ENCODE measurements at places on chromosomes 7 and 10. TPM values are rescaled to one million over a fixed set of nuclear protein-coding genes. Genes with fewer than 3 reads are reported as not detected.
A peak's percentile ranks its signal among the peaks of the same experiment; 100 is the strongest.

DNA sequence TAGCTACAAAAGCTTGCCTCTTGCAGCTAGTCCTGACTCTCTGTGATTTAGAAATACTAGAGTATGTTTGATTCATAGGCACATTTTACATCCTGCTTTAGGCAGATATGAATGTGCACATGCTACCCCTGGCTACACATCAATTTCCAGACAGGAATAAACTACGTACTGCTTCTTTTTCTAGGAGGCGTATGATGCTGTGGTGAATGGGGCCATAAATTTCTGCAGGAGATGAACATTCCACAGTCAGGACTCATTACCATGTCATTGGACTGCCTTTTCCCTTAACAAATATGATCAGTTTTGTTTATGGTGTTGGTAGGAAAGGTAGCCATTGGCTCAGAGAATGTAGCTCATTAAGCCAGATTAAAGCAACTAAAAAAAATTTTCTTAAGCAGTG, 50.1 kb upstream of the IFRD1 start:
- no peaks in the 10 kb centered on the region for H3K27me3 ChIP-seq
- H3K27ac ChIP-seq, result no peak overlapping the region
- no peak overlapping the region for H3K4me3 ChIP-seq
- DNase-seq, result no peak
- no peaks in the 10 kb centered on the region for H3K4me1 ChIP-seq
- no peaks in the 10 kb centered on the region for H3K36me3 ChIP-seq

GRCh38 chr10:71081912-71082311, 130.5 kb upstream of the UNC5B start:
- H3K36me3 ChIP-seq, result no peaks in the 10 kb centered on the region
- no peak overlapping the region for H3K27ac ChIP-seq
- H3K27me3 ChIP-seq, result no peaks in the 10 kb centered on the region

DNA sequence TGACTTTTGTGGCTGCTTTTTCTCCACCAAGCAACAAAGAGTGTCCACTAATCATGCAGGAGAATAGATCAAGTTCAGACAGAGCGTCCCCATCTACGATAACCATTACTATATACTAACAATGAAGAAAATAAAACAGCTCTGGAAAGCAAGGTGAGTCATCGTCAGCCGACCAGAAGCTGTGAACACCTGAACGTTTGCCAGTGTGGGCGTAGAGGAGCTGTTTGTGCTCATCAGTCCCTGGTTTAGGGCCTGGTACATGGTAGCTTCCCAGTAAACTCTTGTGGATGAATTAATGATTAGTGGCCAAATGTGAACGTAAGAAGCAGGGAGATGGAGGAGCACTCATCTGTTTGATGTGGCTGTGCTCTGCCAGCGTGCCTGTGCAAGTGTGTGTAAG, 180.7 kb downstream of the EVX1 start:
- no peaks in the 10 kb centered on the region for H3K36me3 ChIP-seq
- no peak for DNase-seq
- no peaks in the 10 kb centered on the region for H3K4me1 ChIP-seq
- no peak overlapping the region for H3K4me3 ChIP-seq
- no peak overlapping the region for H3K27ac ChIP-seq

GRCh38 chr10:97974100-97974499, 56.3 kb downstream of the CRTAC1 start:
- peaks cover 12% of the 10 kb centered on the region for H3K27me3 ChIP-seq
- H3K4me3 ChIP-seq, result peak overlapping the region; percentile 42
- no peaks in the 10 kb centered on the region for H3K36me3 ChIP-seq
- DNase-seq, result peak; percentile 55
- H3K27ac ChIP-seq, result no peak overlapping the region
- H3K4me1 ChIP-seq, result peaks cover 5% of the 10 kb centered on the region

DNA sequence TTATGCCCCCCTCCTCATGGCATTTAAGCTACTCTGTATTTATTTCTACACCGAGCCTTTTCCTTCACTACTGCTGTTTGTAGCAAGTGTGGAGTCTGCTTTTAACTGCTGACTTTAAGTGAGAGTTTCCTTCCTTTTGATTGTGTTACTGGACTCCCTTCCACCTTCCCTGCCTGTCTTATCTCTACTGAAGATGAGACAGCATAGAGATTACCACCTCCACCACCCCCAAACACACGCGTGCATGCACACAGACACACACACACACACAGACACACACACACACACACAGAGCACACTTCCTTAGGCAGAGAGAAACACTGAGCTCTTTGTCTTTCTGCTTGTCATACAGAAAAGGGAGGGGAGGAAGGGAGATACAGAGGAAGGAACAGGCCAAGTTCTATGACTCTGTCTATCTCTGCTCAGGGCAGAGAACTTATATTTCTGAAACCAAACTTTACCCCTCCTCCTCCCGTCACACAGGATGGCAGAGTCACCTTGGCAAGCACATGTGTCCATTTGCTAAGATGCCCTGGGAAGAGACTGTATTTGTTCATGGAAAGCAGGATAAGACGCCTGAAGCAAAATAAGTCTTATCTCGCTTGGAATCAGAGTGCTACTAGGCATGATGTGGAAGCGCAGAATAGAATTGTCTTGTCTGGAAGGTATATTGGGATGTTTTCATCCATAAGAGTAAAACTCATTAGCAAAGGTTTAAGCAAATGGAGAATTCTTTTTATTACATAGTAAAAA, 81.8 kb upstream of the CAV2 start:
- H3K4me1 ChIP-seq, result no peaks in the 10 kb centered on the region
- no peak for DNase-seq
- H3K4me3 ChIP-seq, result no peak overlapping the region

GRCh38 chr7:128963327-128963757, 25.6 kb downstream of the IRF5 start:
- H3K27me3 ChIP-seq, result no peaks in the 10 kb centered on the region
- no peak overlapping the region for H3K27ac ChIP-seq
- no peaks in the 10 kb centered on the region for H3K4me1 ChIP-seq
- no peak overlapping the region for H3K4me3 ChIP-seq
- peaks cover 2% of the 10 kb centered on the region for H3K36me3 ChIP-seq

GRCh38 chr7:155255621-155256020, 42.1 kb upstream of the INSIG1 start:
- no peaks in the 10 kb centered on the region for H3K27me3 ChIP-seq
- H3K27ac ChIP-seq, result no peak overlapping the region
- no peaks in the 10 kb centered on the region for H3K4me1 ChIP-seq
- no peak overlapping the region for H3K4me3 ChIP-seq

GRCh38 chr7:135777626-135778398, 29.2 kb upstream of the FAM180A start:
- no peak overlapping the region for H3K4me3 ChIP-seq
- DNase-seq, result no peak
- H3K27me3 ChIP-seq, result no peaks in the 10 kb centered on the region
- peaks cover 10% of the 10 kb centered on the region for H3K4me1 ChIP-seq
- no peak overlapping the region for H3K27ac ChIP-seq

- H3K27me3 ChIP-seq, result no peaks in the 10 kb centered on the region
- DNase-seq, result no peak
- no peaks in the 10 kb centered on the region for H3K36me3 ChIP-seq
- H3K27ac ChIP-seq, result no peak overlapping the region
- no peak overlapping the region for H3K4me3 ChIP-seq
Measured at GRCh38 chr7:81534996-81535395, 234.9 kb downstream of the HGF start.

- no peak overlapping the region for H3K27ac ChIP-seq
- no peak overlapping the region for H3K4me3 ChIP-seq
- no peaks in the 10 kb centered on the region for H3K36me3 ChIP-seq
- no peaks in the 10 kb centered on the region for H3K27me3 ChIP-seq
- DNase-seq, result no peak
Measured at GRCh38 chr10:121788717-121789116, 139.1 kb downstream of the ATE1 start.

DNA sequence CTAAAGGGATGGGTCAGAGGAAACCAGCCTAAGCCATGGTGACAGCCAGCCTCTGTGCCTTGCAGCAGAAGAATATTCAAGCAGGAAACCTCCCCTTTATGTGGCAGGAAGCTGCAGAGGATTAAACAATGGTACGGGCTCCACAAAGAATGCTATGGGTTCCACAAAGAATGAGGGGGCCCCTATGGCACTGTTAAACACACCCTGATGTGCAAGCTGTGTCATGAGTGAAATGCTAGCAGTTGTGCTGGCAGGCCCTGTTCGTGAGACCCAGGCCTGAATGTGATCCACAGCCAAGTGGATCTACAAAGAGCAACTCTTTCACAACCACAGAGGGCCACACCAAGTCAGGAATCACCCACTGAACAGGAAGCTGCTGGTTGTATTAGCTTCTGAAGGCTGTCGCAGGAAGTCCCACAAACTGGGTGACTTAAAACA, 68.9 kb downstream of the MYOF start:
- no peak overlapping the region for H3K27ac ChIP-seq
- no peak overlapping the region for H3K4me3 ChIP-seq
- H3K4me1 ChIP-seq, result no peaks in the 10 kb centered on the region
- H3K36me3 ChIP-seq, result no peaks in the 10 kb centered on the region
- no peaks in the 10 kb centered on the region for H3K27me3 ChIP-seq

DNA sequence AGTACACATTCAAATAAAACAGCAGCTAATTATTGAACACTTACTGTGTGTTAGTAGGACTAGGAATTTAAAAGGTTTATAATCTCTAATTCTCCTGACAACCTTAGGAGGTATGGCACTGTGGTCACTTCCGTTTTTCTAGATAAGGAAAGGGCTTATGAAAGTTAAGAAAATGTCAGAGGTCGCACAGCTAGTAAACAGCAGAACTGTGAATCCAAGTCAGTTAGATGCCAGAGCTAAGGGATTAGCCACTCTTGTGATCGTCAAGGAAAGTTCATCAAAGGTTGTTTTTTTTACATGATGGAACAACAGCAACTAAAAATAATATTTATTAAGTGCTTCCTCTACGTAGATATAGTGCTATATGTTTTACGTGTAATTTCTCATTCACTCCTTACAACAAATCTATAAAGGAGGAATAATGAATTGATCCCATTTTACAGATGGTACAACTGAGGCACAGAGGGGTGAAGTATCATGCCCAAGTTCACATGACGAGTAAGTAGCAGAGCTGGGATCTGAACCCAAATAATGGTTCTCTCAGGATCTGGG, 84.9 kb downstream of the NAMPT start:
- no peak for DNase-seq
- no peaks in the 10 kb centered on the region for H3K36me3 ChIP-seq
- no peak overlapping the region for H3K4me3 ChIP-seq
- H3K4me1 ChIP-seq, result no peaks in the 10 kb centered on the region
- no peaks in the 10 kb centered on the region for H3K27me3 ChIP-seq
- no peak overlapping the region for H3K27ac ChIP-seq

DNA sequence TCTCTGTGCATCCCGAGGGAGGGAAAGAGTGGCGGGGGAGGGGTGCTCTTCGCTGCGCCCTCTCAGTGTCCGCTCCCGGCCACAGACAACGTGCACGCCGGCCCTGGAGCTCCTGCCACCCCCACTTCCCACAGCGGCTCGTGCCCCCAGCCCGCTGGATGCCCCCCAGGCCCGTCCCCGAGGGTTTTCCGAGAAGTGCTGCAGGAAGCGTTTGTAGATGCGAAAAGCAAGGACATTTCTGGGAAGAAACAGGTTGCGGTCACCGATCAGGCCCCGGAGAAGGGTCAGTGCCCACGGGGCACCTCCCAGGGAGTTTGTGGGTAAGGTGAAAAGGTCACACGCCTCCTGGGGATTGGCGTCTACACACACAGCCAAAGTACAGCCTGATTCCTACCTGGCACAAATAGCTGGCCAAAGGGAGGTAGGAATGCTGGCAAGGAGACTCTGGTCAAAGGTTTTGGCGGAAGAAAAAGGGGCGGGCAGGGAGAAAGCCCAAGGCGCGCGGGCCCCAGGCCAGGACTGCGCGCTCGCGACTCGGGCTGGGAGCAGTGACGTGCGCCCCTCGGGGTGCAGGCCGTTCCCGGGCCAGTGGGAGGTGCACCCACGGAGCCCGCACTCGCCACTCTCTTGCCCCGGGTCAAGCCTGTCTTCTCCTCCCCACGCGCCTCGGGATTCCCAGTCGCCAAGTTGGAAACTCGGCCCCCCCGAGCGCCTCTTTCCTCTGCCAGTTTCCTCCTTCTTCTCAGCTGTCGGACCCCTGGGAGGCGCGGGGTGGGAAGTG, 1.5 kb upstream of the NRP1 start:
- peak overlapping the region; percentile 85 for H3K4me3 ChIP-seq
- H3K36me3 ChIP-seq, result no peaks in the 10 kb centered on the region
- DNase-seq, result no peak
- H3K27ac ChIP-seq, result no peak overlapping the region

DNA sequence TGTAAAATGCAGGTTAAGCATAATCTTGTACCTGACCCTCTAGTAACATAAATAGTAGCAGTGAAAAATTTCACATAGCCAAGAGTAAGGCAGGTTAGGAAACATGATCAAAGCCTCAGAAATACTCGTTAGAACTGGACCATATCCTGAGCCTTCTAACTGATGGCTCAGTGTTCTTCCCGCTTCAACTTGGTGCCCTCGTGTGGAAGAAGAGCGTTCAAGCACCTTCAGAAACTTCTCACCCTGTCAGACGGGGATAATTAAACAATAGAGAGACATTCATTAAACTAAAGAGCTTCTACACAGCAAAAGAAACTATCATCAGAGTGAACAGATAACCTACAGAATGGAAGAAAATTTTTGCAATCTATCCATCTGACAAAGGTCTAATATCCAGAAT, 124.5 kb downstream of the MYOF start:
- no peaks in the 10 kb centered on the region for H3K27me3 ChIP-seq
- H3K4me1 ChIP-seq, result peaks cover 4% of the 10 kb centered on the region
- H3K4me3 ChIP-seq, result no peak overlapping the region
- H3K36me3 ChIP-seq, result no peaks in the 10 kb centered on the region
- H3K27ac ChIP-seq, result no peak overlapping the region

DNA sequence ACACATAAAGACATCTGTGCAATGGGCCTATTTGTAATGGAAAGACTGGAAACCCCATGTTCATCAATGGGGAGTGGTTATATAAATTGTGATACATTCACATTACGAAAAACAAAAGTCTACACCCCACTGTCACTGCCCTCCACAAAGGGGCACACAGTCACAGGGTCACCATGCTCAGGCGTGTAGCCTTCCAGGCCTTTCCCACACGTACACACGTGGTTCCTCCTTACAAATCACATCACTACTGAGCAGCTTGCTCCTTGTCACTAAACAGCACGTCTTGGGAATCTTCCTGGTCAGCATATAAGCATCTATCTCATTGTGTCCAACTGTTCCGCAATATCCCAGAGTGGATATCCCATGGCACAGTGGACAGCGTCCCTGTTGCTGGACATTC, 163.1 kb downstream of the SLIT1 start:
- DNase-seq, result no peak
- H3K4me1 ChIP-seq, result no peaks in the 10 kb centered on the region
- H3K27me3 ChIP-seq, result no peaks in the 10 kb centered on the region
- H3K27ac ChIP-seq, result no peak overlapping the region

GRCh38 chr7:30674876-30675275, 7.4 kb downstream of the CRHR2 start:
- H3K27me3 ChIP-seq, result no peaks in the 10 kb centered on the region
- no peak for DNase-seq
- no peak overlapping the region for H3K4me3 ChIP-seq
- H3K4me1 ChIP-seq, result no peaks in the 10 kb centered on the region

GRCh38 chr10:49132362-49132737, 1.5 kb downstream of the FAM170B start:
- H3K4me3 ChIP-seq, result no peak overlapping the region
- no peaks in the 10 kb centered on the region for H3K27me3 ChIP-seq
- H3K36me3 ChIP-seq, result no peaks in the 10 kb centered on the region
- H3K27ac ChIP-seq, result no peak overlapping the region
- DNase-seq, result no peak

- no peaks in the 10 kb centered on the region for H3K4me1 ChIP-seq
- DNase-seq, result no peak
- H3K27ac ChIP-seq, result no peak overlapping the region
- H3K27me3 ChIP-seq, result no peaks in the 10 kb centered on the region
- no peak overlapping the region for H3K4me3 ChIP-seq
Measured at GRCh38 chr7:69801729-69802682, 203.7 kb downstream of the AUTS2 start.

GPR26 gene
- 0.11 TPM for polyA plus RNA-seq

PPP1R17 gene
- 1.5 TPM for polyA plus RNA-seq

MEOX2 gene
- 0.05 TPM for polyA plus RNA-seq

CRPPA gene
- 0.20 TPM for polyA plus RNA-seq

SAP25 gene
- polyA plus RNA-seq, result 8.2 TPM

PARP12 gene
- 21.5 TPM for polyA plus RNA-seq

All from H1 (cell line).